Stimulated activated CD4-positive, alpha-beta T cell treated with anti-CD3 and anti-CD28 coated beads, TNF-alpha, amount 100 ng/mL, for 24 hours (primary cell): ENCODE measurements at places on chromosomes 12 and 14.

DNA sequence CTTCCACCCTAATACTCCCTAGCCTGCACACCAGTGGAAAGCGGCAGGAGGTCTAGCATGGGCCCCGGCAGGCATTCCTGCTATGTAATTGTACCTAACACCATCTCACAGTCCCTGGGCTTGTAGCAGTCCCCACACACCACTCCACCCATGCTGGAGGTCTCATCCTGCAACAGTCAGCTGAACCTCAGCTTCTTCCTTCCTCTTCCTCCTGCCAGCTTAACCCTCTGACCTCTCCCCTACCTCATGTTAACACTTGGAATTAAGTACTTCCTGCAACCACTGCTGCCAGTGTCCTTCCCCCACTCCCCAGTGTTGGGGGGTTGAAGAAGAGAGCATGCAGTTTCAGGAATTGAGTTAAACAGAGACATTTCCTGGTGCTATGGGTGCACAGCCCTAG is 7.6 kb downstream of the ADCY4 start:
- no peak for DNase-seq

GRCh38 chr12:63985456-63985855 is 141.0 kb downstream of the SRGAP1 start:
- DNase-seq: no peak

GRCh38 chr12:89540586-89540985 is 14.7 kb upstream of the POC1B start:
- DNase-seq: no peak

GRCh38 chr14:36514278-36515104 is 5.5 kb downstream of the NKX2-1 start:
- no peak for DNase-seq

DNA sequence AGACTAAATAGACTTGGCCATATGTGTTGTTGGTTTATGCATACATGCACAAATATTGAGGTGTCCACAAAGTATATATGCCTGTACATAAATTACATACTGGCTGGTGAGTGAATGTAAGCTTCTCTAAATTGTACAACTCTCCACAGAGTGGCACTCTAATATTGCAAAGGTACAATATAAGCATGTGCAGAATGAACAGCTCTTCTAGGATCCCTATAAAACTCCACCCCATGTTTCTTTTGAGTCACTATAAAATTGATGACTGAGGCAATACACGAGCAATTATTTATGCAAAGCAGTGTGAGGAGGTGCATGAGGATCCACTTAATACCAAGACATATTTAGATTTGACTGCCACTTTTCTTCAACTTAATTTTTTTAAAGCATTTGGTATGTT is 172.2 kb downstream of the NAV3 start:
- DNase-seq: no peak

DNA sequence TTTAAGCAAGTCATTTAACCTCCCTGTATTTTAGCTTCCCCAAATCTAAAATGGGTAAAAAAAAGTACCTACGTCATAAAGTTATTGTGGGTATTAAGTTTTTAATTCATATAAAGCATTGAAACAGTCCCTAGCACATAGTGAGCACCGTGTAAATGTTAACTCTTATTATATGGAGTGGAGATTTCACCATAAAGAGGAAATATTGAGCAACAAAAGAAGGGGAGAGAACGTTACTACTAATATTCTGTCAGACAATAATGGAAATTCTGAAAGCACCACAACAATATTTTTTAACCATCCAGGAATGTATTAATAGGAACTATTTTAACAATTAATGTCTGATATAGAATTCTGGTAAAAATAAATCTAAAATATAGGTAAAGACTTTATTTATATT is 7.8 kb upstream of the CD163L1 start:
- DNase-seq: no peak

DNA sequence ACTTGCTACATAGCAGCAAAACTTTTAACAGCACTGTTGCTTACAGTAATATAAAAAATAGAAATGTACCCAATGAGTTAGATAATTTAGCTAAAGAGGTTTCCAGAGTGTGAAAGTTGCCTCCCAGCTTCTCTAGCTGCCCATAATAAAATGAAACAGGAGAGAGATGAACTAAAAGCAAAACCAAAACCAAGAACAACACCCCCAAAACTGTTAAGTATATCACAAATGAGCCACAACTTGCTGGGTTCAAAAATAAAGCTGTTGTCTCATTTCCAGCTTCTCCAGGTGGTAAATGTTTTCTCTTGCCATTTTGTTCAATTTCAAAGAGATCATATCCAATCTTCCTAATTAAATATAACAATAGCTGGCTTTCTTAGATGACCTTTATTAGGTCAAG is 614.0 kb downstream of the ETNK1 start:
- no peak for DNase-seq

GRCh38 chr12:107544937-107545336 is 140.7 kb upstream of the PWP1 start:
- DNase-seq: no peak

- DNase-seq: no peak
Measured at GRCh38 chr12:107277855-107278254, 184.5 kb upstream of the CRY1 start.

DNA sequence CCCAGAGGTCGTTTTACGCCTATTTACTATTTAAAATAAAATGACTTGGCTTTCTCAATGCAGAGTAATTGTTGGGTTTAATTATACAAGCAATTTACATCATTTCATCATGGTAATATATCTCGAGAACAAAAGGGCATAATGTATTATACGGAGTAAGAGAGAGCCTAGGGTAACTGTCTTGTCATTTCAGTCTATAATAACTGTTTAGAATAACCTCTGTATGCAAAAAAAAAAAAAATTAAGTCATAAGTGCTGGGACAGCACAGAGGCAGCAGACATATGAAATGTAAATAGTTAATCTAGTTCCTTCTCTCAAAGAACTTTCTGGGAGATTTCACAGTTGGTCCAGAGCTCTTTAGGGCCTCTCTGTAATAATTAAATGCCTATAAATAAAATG is 284.9 kb downstream of the TMTC2 start:
- no peak for DNase-seq

- DNase-seq: no peak
Measured at GRCh38 chr12:66047411-66048021, 83.0 kb downstream of the LLPH start.

DNA sequence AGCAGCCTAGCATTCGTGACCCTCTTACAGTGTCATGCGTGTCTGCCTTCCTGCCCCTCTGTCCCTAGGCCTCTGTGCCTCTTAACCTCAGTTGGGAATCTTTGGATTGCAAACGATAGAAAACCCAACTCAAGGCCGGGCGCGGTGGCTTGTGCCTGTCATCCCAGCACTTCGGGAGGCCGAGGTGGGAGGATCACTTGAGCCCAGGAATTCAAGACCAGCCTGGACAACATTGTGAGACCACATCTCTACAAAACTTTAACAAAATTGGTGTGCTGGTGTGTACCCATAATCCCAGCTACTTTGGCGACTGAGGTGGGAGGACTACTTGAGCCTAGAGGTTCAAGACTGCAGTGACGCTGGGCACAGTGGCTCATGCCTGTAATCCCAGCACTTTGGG is 36.7 kb downstream of the TMEM120B start:
- no peak for DNase-seq

- no peak for DNase-seq
Measured at GRCh38 chr12:122062832-122063693, 15.5 kb upstream of the MLXIP start.

DNA sequence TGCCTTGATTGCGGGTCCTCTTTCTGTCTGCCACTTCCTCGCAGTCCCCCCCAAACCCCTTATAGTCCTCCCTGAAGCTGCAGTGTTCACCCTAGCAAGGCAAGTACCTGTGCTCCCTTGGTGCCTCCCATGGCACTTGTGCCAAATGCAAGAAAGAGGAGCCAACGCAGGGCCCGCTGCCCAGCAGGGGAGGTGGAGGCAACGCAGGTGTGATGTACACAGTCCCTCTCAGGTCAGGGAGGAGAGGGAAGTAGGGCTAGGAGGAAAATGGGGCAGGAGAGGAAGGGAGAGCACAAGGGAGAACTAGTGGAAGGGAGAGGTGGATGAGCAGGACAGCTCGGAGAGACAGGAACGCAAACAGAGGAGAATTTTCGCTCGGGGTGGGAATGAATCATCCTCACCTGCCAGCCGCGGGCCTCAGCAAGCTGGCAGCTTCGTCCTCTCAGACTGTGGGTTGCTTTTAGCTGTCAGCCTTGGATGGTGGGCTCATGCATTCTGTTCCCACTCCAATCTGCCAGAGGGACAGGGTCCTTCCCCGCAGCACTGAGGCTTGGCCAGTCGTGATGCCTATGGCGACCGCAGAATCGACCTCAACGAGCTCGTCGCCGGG is 357.0 kb downstream of the CACNA1C start:
- no peak for DNase-seq

GRCh38 chr14:55103971-55104954 is 24.8 kb upstream of the LGALS3 start:
- no peak for DNase-seq

DNA sequence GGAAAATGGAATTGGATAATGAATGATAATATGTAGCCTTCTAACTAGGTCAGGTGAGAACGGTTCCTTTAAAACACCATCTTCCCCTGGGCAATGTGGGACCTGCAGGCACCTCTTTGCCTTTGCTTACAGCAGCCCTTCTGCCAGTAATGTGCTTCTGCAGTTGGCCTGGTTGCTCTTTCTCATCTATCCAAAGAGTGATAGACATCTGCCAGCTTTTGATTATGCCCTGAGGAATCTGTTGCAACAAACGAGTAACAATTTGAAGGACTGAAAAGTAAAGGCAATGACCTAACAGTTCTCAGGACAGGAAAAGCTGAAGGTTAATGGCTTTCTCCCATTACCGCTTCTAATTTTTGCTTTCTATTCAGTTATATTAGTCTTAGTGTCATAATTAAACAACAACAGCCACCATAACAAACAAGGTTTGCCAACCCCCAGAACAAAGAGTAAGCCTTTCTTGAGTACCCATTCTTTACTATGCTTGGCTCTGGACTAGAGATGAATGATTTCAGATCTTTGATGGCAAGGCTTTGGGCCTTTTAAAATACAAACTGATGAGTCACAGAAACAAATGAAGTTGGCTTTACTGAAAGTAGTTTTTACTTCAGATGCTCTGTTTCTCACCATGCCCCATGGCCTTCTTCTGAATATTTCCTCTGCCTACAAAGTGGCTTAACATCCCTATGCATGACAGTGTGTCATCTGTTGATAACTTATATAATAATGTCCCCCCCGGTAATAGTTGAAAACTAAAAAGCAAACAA is 76.1 kb upstream of the KRR1 start:
- DNase-seq: no peak

DNA sequence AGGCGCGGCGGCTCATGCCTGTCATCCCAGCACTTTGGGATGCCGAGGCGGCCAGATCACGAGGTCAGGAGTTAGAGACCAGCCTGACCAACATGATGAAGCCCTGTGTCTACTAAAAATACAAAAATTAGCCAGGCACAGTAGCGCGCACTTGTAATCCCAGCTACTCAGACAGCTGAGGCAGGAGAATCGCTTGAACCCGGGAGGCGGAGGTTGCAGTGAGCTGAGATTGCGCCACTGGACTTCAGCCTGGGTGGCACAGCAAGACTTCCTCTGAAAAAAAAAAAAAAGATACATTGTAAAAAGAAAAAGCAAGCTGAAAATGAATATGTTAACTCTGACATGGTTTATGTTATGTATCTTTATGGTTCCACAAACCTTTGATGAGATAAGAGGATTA is 33.6 kb downstream of the RPGRIP1 start:
- no peak for DNase-seq

GRCh38 chr14:22210906-22211305 is 378.1 kb downstream of the DAD1 start:
- DNase-seq: no peak

DNA sequence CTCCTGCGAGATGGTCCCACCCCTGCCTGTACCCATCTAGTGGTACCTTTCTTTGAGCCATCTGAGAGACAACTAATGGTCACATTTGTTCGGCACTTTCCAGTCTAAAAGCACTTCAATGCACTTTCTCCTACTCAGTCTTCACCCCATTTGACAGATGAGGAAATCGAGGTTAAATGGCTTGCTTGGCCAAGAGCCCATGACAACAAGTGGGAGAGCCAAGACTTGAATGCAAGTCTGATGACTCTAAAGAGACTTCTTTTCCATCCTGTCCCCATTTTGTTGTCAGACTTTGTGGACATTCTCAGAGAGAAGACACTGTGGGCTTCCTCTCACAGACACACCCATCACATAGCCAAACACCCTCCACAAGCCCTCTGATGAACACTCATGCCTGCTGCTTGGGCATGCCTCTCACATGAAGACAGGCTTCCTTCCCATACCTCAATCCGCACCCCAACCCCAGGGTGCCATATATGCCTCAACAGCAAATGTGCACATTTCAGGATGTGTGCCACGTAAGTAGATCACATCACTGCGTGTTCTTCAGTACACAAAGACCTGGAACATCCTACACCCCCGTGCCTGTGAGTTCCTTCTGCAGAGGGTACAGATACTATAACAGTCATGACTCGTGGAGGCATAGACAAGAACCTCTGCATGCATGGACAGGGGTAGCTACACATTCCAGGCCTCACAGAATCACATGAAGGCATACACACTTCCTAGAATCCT is 805 bp downstream of the MYH7 start:
- DNase-seq: no peak

GRCh38 chr12:28017873-28018255 is 45.3 kb upstream of the PTHLH start:
- no peak for DNase-seq

- DNase-seq: no peak
Measured at GRCh38 chr12:47841910-47842309, 22.2 kb upstream of the HDAC7 start.

DNA sequence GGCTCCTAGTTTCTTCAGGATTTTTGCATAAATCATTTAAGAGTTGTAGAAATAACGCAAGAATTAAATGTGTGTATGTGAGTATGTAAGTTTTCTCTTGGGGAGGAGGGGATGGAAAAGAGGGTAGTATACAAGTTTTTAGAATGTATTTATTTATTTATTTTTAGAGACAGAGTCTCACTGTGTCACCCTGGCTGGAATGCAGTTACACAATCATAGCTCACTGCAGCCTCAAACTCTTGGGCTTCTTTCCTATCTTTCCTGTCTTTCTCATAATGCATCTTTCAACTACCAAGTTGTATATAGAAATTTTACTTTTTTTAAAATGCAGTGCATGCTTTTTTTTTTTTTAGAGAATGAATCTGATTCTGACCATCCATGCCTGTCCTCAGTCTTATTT is 269.0 kb upstream of the GARIN2 start:
- no peak for DNase-seq

- no peak for DNase-seq
Measured at GRCh38 chr14:88473791-88474190, 81.0 kb downstream of the PTPN21 start.

DNA sequence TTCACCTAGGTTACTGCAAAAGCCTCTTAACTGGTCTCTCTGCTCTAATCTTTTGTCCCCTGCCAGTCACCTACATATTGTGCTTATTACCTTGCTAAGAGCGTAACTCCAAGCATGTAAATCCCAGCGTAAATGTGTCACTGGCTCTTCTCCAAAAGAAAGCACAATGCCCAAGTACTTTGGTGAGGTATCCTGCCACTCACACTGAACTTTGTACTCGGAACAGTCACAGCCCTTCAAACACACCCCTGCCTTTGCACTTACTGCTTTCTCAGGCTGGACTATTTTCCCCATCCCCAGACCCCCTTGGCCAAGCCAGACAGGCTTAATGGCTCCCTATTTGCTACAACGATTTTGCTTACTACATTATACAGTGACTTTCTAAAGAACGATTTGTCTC is 31.7 kb downstream of the GALNT4 start:
- DNase-seq: no peak

- no peak for DNase-seq
Measured at GRCh38 chr12:9033265-9033887, 44.0 kb downstream of the KLRG1 start.

- DNase-seq: no peak
Measured at GRCh38 chr12:42145197-42145549, 499 bp upstream of the GXYLT1 start.
